ENCODE measurements at places on chromosomes 2 and 18.

DNA sequence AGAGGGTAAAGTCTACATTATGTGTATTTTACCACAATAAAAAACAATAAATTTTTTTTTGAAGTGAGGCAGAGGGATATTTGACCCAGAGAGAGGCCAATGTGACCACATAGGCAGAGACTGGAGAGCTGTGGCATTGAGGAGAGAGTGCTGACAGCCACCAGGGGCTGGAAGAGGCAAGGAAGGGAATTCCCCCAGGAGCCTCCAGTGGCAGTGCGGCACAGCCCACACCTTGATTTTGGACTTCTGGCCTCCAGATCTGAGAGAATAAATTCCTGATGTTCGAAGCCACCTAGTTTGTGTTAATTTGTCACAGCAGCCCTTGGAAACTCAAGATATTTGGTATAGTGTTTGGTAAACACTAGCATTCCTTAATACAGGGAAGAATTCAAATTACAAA lies 22.7 kb downstream of the ANKRD29 start:
- DNase-seq = no peak

DNA sequence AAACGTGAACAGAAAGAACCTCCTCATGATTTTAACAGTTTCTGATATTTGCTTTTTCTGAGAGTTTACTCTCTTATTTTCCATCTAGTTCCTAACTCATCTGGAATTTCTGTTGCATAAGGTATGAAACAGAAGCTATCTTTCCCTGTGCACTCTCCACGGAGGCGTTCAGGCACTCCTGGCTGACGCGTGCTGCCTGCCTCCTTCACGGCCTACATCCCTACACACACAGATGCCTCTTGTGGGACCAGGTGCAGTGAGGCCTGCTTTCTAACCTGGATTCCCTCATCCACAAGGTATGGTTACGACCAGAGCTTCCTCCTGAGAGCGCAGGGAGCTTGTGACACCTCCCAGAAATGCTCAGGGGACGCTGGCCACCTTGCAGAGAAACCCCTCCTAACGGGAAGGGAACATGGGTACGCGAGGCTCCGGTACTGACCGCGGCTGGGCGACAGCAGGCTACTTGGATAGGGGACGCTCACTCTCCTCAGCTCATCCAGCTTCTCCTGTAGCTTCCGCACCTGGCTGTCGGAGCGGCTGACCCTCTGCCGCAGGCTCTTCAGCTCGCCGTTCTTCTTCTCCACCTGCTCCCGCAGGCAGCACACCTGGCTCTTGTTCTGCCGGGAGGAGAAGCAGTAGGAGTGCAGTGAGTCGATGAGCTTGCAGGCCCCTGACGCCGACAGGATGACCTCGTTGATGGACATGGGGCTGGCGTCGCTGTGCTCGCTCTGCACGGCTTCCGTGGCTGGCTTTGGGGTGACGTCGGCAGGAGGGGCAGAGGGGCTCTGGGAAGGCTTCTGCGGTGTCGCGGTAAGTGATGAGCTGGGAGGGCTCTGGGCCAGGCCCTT lies 4.3 kb downstream of the THAP4 start:
- no peak for DNase-seq

- DNase-seq = no peak
Observed at GRCh38 chr2:169452080-169452479, 27.2 kb upstream of the BBS5 start.

GRCh38 chr2:143728498-143728897 lies 599.3 kb downstream of the ARHGAP15 start:
- DNase-seq = no peak

GRCh38 chr18:38611036-38611964 lies 1045.7 kb upstream of the CELF4 start:
- no peak for DNase-seq

DNA sequence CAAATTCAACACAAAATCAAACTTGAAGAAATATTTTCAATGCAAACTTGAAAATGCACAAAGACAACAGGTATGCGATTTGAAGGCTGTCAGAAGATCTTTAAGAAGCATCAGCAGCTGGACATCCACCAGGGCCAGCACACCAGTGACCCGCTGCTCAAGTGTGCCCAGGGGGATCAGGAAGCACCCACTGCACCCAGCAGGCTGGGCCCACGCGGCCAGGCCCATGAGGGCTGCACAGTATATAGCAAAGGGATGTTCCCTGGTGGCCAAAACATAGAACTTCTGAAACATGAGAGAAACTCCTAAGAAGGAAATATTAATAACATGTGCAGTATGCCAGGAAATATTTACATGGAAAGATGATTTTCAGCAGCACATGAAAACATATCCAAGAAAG lies 25.0 kb downstream of the WDFY1 start:
- DNase-seq = no peak

DNA sequence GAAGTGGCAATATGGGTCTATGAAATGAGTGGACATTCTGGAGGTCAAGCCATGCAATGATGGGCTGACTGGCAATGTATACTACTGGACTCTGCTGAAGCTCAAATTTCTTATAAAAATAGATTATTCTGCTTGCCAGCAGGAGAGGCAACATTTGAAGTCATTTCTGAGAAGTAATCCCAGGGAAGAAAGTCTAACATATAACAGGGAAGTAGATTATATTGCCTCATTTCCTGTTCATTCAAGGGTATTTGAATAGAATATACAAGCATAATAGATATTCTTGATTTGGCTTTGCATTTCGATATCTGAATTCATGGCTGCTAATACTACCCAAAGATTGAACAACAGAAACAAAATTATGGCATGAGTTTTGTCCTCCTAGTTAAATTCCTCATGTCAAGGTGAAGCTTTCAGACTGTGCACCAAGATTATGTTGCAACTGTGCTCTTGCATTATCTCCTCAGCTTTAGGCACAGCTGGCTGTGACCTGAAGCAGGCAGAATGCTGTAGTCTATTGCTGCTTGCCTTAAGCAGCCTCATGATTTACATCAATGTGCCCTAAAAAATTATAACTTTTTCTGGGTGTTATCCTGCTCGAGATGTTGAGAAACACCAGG lies 13.3 kb upstream of the TMX3 start:
- DNase-seq = no peak

- no peak for DNase-seq
Observed at GRCh38 chr2:240024766-240025165, 376 bp downstream of the NDUFA10 start.

GRCh38 chr2:234846599-234847363 lies 105.0 kb upstream of the SH3BP4 start:
- no peak for DNase-seq

DNA sequence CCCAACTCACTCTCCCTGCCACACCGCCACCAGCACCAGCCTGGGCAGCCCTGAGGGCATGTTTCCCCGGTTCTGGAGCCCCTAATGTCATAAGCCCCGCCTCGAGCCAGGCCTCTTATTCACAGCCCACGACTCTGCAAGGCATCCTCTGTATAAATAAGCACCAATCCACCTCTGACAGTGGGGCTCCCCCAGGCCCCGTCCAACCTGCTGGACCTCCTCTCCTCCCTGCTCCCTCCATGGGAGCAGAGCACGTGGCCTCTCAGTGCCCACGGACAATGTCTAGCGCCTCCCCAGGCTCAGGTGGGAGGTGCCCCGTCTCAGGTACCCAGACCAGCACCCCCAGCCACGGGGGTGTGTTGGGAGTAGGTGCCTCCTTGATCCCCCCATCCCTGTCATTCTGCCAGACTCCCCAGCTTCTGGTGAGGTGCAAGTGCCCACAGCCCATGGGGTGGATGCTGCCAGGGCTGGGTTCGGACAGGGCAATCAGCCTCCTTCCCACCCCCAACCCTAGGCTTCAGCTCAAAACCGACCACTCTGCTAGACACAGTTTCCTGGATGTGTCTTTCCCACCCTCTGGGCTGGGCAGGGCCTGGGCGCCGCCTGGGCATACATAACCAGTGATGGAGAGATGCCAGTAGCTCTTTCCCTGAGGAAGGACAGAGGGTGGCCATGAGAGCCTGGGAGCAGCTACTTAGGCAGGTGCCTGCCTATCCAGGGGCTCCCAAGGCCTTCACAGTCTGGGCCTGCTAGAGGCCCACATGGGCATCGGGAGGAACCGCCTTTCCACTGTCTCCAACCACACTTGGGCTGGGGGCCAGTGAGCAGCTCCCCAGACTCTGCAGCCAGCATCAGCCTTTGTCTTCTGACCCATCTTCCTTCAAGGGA lies 1.6 kb upstream of the ADRA2B start:
- DNase-seq = peak; percentile 24

GRCh38 chr2:236849940-236850339 lies 235.7 kb upstream of the COPS8 start:
- no peak for DNase-seq

GRCh38 chr2:85429213-85429923 lies 10.9 kb downstream of the SH2D6 start:
- no peak for DNase-seq

GRCh38 chr2:86510436-86510933 lies 52.8 kb downstream of the CHMP3 start:
- DNase-seq = no peak

DNA sequence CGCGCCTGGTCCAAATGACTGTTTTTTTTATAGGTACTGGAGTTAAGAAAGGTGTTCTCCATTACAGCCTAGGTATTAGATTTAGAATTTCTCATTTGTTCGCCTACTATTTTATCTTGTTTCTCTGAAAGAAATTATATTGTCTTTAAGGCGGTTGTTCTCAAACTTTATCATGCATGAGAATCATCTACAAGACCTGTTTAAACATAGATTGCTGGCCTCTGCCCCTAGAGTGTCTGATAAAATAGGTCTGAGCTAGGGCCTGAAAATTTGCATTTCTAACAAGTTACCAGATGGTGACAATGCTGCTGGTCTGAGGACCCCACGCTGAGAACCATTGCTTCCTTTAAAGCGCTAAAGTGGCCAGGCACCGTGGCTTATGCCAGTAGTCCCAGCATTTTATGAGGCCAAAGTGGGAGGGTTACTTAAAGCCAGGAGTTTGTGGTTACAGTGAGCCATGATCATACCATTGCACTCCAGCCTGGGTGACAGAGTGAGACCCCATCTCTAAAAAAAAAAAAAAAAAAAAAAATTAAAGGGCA lies 34.0 kb upstream of the RNF138 start:
- no peak for DNase-seq

DNA sequence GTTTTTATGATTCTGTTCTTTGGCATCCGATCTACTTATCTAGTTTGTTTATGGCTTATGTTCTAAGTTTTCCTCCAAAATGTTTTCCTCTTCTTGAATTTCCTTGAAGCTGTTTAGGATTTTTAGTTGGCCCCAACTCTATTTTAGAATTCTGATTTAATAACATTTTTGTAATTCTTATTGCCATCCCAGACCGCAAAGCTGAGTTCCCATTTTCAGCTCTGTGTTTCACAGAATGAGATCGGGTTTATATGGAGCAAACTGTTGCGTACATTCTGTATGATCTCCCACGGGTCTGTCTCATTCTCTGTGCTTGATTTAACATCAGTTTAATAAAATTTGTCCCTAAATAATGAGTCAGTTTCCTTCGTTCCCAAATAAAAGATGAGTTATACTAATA lies 59.3 kb downstream of the DPP4 start:
- DNase-seq = no peak

DNA sequence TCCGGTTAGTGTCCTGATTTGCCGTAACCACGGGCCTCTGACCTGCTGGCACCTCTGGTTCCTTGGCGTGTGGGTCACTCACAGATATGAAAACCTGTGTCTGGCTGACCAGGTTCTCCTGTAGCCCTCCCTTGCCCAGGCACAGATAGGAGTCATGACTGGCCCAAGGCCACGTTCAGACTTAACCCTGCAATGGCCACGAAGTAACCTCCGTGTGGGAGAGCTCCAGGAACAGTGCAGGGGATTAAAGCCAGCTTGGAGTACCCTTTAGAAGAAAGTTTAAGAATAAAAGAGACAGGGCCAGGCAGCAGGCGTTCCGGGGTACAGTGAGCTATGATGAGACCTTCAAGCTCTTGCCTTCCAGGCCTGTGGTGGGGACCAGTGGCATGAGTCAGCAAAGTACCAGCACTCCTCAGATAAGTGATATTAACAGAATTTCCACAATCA lies 25.5 kb downstream of the CENPO start:
- DNase-seq = no peak

- no peak for DNase-seq
Observed at GRCh38 chr2:171813126-171813525, 80.9 kb downstream of the SLC25A12 start.

GRCh38 chr2:3387011-3387410 lies 7.5 kb downstream of the TRAPPC12 start:
- no peak for DNase-seq

- no peak for DNase-seq
Observed at GRCh38 chr18:29137773-29138495, 961.0 kb upstream of the CDH2 start.

DNA sequence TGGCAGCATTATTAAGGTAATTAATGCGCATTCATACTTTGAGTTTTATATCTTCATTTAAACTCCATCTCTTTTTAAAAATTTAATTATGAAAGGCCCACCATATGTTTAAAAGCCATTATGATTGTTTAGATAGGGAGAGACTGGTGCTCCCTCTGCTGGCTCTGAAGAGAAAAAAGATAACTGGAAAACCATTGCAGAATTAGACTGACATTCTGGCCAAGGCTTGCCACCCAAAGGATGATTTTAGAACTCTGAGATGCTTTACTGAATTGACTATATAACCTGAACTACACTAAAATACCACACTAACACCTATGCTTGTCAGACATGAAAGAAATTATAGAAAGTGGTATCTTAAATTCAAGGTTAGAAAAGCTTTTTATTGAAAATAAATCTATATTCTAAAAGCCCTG lies 127.6 kb upstream of the SPOPL start:
- peak; percentile 31 for DNase-seq

- DNase-seq = no peak
Observed at GRCh38 chr2:205730191-205730590, 47.9 kb downstream of the NRP2 start.

DNA sequence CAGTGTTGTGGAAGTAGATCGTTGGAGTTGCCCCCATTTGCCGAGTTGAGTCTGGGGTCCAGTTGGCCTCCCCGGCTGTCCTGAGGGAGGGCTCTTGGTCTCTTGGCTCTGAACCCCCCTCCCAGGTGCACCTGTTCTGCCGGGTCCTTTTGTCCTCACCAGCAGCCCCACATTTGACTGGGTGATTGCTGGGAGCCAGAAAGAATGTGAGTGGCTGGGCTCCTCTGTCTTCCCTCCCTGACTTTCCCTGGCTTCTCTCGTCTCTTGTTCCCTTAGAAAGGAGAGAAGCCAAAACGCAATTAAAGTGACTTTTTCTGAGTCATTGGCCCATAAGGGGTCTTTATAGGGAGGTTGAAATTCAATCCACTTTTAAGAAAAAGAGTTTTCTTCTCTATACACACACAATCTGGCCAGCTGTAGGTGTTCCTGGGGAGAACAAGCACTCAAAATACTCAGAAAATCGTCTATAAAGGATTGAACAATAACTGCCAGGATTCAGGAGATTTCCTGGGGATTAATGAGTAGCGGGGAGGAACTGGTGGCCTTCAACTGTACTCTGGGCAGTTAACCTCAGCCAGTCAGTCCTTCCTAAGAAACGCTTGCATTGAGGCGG lies 131.0 kb downstream of the TMEM182 start:
- no peak for DNase-seq

GRCh38 chr2:15298770-15299169 lies 262.4 kb downstream of the NBAS start:
- no peak for DNase-seq

DNA sequence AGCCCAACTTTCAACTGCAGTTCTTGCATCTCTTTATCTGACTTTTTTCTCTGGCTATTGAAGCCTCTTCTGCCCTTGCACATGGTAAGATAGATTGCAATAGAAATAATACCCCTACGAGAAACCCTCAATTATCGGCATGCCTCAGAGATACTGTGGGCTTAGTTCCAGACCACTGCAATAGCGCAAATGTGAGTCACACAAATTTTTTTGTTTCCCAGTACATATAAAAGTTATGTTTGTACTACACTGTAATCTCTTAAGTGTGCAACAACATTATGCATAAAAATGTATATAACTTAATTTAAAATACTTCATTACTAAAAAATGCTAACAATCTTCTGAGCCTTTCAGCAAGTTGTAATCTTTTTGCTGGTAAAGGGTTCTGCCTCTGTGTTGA lies 124.7 kb downstream of the PDE1A start:
- no peak for DNase-seq
